Osteoblast (primary cell): ENCODE measurements at places on chromosomes 13 and 19.

DNA sequence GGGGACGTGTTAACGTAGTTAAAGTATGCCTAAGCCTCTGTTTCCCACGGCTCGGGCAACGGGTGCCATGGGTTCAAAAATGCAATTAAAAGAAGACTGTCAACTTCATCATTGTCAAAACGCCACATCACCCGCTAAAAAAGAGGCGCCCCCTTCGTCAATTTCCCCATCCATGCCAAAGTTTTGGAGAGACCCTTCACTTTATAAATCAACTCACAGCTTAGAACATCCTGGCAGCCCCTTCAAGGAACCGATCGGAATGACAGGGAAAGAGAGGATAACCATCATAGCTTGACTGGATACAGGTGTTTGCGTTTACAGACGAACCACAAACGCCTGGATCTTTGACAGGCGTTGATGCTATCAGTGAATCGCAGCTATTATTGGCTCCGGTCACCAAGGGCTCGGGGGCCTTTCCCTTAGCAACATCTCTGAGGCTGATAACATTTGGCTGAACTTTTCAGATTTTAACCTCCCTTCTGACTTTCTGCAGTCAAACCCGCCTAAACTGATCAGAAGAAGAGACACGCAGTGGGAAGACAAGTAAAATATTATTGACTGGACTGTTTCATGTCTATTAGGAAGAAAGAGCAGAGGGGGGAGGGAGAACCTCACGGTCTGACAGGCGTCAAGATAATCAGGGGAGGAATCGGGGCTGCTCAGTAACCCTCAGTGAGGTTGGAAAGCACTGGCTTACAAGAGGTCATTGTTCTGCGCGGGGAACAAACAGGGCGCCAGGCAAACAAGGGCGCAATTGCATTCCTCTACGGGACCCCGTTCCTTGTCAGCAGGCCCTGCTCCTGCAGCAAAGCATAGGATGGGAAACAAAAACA is 322.5 kb upstream of the ZNF507 start:
- no peaks in the 10 kb centered on the region for H3K4me1 ChIP-seq
- no peak for DNase-seq
- H3K4me3 ChIP-seq = no peak overlapping the region
- H3K27ac ChIP-seq = no peak overlapping the region

- peak overlapping the region; percentile 27 for H3K27ac ChIP-seq
- H3K4me3 ChIP-seq = peak overlapping the region; percentile 44
- no peaks in the 10 kb centered on the region for H3K36me3 ChIP-seq
Measured at GRCh38 chr19:29945433-29945832, 3.4 kb downstream of the URI1 start.

DNA sequence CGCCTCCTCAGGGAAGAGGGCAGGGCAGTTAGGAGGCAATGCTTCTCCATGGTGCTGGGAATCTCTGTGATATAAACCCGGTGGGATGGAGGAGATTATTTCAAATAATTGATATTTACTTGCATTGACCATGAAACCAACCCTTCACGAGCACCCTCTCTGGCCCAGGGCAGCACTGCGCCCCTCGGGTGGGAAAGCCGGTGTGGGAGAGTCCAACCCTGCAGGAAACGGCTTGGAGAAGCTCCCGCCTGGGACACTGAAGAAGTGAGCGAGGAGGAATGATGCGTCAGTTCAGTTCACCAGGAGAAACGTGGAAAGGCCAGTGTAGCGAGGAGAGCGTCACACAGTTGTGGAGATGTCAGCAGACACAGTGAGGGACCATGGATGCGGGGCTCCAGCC is 99.9 kb downstream of the COL4A2 start:
- peaks cover 70% of the 10 kb centered on the region for H3K4me1 ChIP-seq
- peak overlapping the region; percentile 99 for H3K27ac ChIP-seq
- DNase-seq = no peak
- H3K27me3 ChIP-seq = no peaks in the 10 kb centered on the region
- H3K36me3 ChIP-seq = peaks cover 22% of the 10 kb centered on the region

GRCh38 chr13:110185696-110186095 is 121.3 kb downstream of the COL4A1 start:
- H3K27me3 ChIP-seq = no peaks in the 10 kb centered on the region
- peak; percentile 77 for DNase-seq
- no peak overlapping the region for H3K27ac ChIP-seq
- H3K36me3 ChIP-seq = peaks cover 84% of the 10 kb centered on the region
- H3K4me1 ChIP-seq = peaks cover 13% of the 10 kb centered on the region

- no peak overlapping the region for H3K4me3 ChIP-seq
- no peak overlapping the region for H3K27ac ChIP-seq
- no peak for DNase-seq
- H3K4me1 ChIP-seq = no peaks in the 10 kb centered on the region
- H3K36me3 ChIP-seq = no peaks in the 10 kb centered on the region
Measured at GRCh38 chr13:76266561-76266960, 619.6 kb downstream of the KCTD12 start.

DNA sequence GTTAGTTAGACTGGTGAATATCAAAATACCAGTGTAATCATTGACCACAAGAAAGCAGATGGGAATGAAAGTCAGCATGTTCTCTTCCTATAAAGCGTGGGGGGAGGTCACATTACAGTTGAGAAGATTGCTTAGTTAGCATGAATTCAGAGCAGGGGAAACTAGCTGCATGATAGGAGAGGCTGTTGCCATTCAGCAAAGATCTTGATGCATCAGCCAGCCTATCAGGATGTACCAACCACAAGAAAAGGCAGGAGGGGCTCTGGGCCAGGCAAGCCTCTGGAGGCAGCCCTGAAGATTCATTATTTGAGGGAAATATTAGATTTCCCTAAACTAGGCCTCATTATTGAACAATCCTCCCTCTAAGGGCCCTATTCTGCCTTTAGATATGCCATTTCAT is 5.0 kb upstream of the MTMR6 start:
- peak; percentile 35 for DNase-seq
- peaks cover 26% of the 10 kb centered on the region for H3K27me3 ChIP-seq
- no peak overlapping the region for H3K27ac ChIP-seq
- no peaks in the 10 kb centered on the region for H3K36me3 ChIP-seq
- no peak overlapping the region for H3K4me3 ChIP-seq
- H3K4me1 ChIP-seq = peaks cover 4% of the 10 kb centered on the region

DNA sequence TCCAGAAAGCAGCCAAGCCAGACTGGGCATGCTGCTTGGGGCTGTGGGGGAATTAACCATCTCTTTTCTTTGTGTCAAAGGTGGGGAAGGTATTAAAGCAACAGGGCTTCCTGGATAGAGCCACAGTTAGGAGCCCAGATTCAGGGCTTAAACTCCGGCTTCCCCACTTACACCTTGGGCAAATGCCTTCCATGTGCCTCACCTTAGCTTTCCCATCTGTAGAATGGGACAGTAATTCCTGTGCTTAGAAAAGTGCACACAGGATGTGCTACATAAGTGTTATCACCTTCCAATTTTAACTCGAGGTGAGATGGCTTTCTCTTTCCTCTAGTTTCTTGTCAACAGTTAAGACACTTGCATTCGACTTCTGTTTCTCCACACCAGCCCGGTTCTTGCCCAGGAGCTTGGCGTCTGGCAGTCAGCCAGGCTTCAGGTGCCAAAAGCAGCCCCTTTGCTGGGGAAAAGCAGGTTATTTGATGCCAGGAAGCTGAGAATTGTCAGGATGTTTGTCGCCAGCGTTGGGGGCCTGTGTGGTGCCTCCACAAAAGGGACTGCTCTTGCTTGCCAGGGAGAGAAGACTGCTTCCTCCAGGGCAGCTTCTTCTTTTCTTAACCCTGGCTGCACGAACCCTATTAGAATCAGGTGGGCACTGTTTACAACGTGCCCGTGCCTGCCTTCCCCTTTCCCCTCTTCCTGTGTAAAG is 79.2 kb downstream of the SIPA1L3 start:
- no peaks in the 10 kb centered on the region for H3K36me3 ChIP-seq
- H3K27me3 ChIP-seq = no peaks in the 10 kb centered on the region
- no peak overlapping the region for H3K4me3 ChIP-seq
- DNase-seq = no peak
- peak overlapping the region; percentile 23 for H3K27ac ChIP-seq

GRCh38 chr19:48419158-48419920 is 25.9 kb downstream of the GRIN2D start:
- no peaks in the 10 kb centered on the region for H3K27me3 ChIP-seq
- no peaks in the 10 kb centered on the region for H3K36me3 ChIP-seq
- H3K27ac ChIP-seq = no peak overlapping the region
